ENCODE measurements at places on chromosomes 5 and 9.

DNA sequence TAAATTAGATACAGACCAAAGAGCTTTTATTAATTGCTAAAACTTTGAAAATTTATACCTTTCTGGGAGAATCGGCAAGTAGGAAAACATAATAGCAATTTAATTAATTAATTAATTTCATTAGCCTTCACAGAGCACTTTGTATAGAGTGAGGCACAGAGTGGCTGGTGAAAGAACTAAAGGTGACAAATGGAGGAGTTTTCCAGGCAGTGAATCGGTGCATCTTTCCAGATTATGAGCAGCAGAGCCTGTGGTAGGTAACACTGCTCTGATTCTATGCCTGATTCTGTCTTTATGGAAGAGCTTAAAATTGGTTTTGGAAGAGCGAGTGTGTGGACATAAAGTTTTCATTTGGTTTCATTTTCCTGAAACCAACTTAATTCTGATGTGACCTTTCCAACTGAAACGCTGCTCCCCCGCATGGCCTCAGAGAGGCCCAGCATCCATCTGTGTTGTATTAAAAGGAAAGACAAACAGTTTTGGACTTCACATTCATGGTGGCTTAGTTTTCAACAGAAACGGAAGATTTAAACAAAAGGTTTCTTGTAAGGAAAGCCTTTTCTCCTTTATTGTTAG, 188.9 kb upstream of the RPS23 start:
- DNase-seq = no peak

DNA sequence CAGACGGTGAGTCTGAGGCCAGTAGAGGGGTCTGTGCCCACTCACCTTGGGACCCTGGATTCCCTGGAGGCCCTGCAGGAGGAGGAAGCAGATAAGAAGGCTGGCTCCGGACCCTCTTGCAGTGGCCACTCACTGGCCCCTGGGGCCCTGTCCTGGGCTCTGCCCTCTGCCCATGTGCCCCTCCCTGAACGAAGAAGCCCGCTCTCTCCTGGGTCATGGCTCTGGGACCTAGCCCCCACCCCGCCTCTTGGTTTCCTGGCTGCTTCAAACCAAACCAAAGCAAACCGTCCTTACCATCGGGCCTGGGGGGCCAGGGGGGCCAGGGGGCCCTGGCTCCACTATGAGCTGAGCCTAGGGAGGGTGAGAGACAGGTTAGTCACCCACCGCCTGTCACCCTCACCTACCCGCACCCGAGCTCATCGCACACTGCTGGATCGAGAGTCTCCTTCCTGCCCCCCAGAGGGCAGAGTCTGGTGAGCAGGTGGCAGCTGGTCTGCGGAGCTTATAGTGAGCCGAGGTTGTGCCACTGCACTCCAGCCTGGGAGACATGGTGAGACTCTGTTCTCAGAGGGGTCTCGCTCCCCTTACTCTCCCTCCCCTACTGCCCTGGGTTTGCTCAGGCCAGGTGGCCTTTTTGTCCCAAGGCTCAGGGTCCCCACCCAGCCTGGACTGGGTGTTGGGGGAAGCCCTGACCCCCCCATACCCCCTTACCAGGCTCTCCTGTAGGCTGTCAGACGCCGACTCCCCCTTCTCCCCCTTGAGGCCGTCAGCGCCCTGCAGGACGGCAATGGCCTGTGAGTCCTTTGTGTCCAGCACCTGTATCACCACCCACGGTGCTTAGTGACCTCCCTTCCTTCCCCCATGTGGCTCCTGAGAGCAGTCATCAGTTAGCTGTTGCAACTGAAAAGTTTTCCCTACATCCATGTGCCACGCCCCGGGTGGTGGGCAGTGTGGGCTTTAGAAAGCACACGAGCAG, 15.2 kb upstream of the PHYKPL start:
- no peak for DNase-seq

GRCh38 chr9:132589148-132590036, 7.0 kb downstream of the BARHL1 start:
- no peak for DNase-seq

DNA sequence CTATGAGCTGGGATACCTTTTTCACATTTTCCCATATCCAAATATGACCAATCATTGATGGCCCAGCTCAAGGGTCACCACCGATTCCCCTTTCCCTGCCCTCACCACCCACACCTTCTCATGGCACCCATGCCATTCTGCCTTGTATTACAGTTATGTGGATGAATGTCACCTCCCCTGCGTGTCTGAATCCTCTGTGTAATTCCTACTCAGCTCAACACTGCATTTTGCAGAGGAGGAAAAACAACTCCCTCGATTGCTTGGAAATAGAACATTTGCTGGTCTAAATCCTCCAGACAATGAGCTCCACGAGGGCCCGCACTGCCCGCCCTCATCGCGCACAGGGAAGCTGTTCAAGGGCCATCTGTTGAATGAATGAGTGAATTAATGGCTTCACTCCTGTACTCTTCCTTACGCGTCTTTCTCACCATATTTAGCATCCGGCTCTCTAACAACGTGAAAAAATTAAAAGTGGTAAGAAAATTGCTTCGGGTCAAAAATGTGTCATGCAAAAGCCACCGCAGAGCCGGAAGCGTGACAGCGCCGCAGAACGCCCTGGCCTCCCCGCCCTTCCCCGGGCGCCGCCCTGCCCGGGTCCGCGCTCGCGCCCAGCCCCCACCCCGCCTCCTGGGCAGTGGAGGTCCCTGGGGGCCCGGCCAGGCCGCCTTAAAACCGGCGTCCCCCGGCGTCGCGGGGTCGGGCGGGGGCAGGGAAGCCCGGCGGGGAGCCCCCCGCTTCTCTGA, 704 bp downstream of the SUSD1 start:
- peak; percentile 70 for DNase-seq

- DNase-seq = no peak
These were observed 27.1 kb downstream of the KCNMB1 start for GRCh38 chr5:170362102-170362501.

DNA sequence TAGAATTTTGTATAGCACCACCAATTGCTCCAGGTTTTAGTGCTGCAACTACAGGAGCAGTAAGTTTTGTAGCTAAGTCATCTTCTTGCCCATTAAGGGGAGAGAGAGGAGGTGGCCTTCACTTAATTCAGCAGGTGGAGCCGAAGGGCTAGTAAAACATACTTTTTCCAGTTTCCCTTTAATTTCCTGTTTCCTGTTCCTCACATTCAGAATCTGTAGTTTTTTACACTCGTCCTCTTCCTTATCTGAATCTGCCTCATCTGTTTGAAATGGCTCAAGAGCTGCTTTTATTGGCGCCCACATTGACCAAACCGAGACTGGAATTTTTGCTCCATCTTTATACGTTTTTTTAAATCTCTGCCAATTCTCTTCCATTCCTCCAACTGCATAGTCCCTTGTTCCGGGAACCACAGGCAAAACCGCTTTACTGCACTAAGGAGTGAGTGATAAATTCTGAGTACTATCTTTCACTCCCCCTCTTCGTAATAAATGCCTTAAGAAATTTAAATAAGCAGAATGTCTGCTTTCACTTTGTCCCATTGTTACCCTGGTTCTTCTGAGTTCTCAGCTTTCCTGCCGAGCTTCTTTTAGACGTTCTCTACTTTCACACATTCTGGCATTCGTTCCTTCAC, 133.9 kb downstream of the DROSHA start:
- DNase-seq = no peak

- no peak for DNase-seq
These were observed 58.9 kb downstream of the NREP start for GRCh38 chr5:111697881-111698757.

- no peak for DNase-seq
These were observed 2.1 kb downstream of the HEXB start for GRCh38 chr5:74686962-74687751.

GRCh38 chr9:105900123-105900522, 205.8 kb downstream of the TMEM38B start:
- no peak for DNase-seq

- DNase-seq = no peak
These were observed 69.2 kb upstream of the ARL15 start for GRCh38 chr5:54379590-54379989.

DNA sequence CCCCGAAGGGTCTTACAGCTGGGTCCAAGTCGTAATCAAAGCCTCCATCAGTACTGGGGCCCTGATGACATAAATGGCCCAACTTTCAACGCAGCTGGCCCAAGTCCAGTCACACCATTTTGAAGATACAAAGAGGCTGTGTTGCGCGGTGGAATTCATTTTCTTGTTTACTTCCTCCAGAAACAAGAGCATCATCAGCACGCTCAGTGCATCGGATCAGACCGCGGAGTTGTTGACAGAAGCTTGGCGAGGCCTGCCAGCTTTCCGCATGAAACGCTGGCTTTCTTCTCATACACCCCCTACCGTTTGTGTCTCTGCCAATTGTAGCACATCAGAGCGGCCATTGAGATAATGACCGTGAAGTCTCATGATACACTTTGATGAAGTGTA, 101.7 kb upstream of the SPATA31D4 start:
- DNase-seq = no peak

- no peak for DNase-seq
These were observed 1.9 kb upstream of the CLTB start for GRCh38 chr5:176418251-176418650.

DNA sequence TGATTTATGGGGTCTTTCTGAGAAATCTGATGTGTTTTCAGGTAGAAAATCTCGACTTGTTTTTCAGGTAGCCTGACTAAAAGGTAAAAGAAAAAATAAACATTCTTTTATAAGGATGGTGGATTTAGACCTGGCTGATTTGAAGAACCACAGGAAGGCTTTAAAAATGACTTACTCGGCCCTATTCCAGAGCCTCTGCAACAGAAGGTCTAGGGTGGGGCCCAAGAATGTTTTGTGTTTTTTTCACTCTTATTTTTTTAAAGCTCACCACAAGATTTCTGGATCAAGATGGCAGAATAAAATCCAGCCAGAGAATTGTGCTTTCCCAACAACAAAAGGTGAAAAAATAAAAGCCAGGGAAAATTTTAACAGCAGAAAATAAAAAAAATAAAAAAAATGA, 59.1 kb downstream of the FNBP1 start:
- no peak for DNase-seq

GRCh38 chr5:136763548-136763947, 398.2 kb upstream of the TRPC7 start:
- no peak for DNase-seq

DNA sequence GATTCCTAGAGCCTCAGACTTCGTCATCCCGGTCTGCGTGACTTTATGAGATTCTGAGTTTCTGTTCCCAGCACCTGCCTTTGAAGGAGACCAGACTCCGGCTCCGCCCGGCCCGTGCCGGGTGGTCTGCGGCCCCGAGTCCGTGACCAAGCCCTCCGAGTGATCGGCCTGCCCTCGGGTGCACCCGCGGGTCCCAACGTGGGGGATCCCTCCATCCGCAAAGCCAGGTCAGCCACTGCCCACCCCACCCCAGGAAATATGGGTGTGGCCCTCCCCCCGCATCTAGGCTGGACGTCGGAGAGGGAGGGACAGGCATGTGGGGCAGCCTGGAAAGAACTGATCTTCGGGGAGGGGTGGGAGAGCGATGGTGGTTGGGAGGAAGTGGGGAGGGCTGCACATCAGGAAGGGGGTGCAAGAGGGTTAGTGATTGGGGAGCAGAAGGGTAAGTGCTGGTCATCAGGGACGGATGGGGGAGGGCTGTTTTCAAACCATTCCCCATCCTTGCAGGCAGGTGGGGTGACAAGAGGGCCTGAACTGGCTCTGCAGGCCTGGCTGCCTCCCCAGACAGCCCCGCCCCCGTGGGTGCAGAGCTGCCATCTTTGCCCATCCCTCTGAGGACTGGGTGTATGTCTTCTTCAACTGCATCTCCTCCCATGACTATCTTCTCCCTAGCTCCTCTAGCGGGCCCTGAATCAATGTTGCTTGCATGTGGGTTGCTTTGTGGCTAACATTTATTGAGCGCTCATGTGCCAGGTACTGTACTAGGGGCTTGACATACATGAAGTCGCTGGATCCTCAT, 747 bp downstream of the LRSAM1 start:
- peak; percentile 18 for DNase-seq

GRCh38 chr9:122228568-122229484, at the start of gene LHX6:
Gene LHX6 (minus strand): TSS chr9:122228957. CDS start chr9:122228740, 217 bp downstream.
- no peak for DNase-seq
